Stimulated activated CD8-positive, alpha-beta memory T cell treated with anti-CD3 and anti-CD28 coated beads, Interleukin-15, amount 100 ng/mL, for 4 hours (primary cell): ENCODE measurements at places on chromosomes 7 and 10.

GRCh38 chr10:102009801-102010425 lies 46.1 kb downstream of the ARMH3 start:
- DNase-seq = no peak

DNA sequence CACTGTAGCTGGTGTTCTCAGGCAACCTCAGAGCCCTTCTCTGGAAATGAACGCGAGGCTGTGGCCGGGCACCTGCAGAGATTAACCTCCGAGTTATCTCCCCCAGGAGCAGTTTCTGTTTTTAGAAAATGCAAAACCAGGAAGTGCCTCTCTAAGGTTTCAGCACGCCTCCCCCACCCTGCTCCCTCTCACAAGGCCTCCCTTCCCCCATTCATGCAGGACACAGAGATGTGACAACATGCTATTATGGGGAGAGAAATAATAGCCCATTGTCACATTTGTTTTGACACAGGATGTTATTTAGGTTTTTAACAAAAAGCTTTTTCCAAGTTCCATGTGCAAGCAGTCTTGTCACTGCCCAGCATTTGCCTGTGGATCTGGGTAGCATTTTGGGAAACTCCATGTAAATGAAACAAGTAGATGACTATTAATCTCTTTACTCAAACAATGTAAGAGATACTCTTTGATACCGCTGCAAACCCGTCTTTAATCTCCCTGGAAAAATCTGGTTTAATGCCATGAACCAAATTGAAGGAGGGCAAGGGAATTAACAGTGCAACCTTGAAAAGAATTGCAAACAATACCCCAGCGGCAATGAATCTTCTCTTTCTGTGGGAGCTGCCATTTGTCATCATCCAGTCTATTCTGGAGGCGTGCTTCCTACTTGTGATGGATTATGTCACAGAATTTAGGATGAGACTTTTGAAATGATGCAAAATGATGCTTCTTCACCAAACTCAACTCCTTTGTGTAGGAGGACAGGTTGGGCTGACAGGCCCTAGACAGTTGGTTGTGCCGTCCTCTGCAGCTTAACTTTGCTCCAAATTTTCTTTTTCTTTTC lies 86.5 kb upstream of the NMT2 start:
- no peak for DNase-seq

DNA sequence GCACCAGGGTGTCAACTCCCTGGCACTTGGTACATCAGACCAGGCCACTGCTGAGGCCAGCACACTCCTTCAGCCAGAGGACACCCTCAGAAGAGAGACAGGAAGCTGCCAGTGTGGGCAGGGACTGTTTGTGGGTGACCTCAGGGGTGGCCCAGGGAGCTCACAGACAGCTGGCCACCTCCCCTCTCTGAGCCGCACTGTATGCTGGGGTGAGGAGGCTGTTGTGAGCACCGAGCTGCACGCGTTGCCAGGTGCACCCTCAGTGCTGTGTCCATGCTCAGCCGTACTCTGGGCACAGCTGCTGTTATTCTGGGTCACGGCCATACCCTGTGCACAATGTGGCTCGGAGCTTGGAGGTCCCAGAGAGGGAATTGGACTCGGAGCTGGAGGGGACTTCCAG lies 61.5 kb upstream of the NANOS1 start:
- DNase-seq = no peak

GRCh38 chr7:95549818-95550529 lies 46.3 kb downstream of the PDK4 start:
- no peak for DNase-seq

DNA sequence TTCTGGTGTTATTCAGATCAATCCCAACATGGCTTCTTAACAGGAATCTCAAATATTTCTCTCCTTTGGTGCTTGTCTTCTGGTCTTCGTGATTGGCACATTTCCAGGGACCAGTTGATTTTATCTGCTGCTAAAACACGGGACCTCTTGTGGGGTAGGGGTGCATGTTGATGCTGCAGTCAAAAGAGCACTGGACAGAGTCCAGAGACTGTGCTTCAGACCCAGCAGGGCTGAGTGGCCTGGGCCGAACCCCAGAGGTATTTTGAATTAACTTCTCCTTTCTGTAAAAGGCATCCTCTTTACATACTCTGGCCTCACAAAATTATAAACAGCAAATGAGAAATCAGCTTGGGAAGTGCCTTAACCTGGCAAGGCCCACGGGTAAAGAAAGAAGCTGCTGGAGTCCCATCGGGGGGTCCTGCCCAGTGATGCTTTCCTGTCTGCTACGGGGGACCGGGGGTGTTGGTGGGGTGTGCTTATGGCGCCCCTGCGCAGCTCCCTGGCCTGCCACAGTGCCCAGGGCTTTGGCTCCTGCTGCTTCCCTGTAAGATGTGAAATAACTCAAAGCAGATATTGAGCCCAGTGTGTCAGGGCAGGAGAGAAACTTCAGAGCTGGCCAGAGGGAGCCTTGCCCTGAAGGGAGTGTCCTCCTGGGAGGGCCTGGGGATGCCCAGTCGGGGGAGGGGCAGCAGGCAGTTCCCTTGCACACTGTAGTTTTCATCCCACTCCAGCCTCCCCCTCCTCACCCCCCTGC lies 230.5 kb downstream of the TCF7L2 start:
- no peak for DNase-seq

GRCh38 chr10:14625192-14625631 lies 149.5 kb downstream of the FAM107B start:
- no peak for DNase-seq

- no peak for DNase-seq
These were observed 91.9 kb downstream of the AHR start for GRCh38 chr7:17390392-17390791.

GRCh38 chr7:101784292-101785127 lies 32.9 kb upstream of the CUX1 start:
- DNase-seq = no peak

DNA sequence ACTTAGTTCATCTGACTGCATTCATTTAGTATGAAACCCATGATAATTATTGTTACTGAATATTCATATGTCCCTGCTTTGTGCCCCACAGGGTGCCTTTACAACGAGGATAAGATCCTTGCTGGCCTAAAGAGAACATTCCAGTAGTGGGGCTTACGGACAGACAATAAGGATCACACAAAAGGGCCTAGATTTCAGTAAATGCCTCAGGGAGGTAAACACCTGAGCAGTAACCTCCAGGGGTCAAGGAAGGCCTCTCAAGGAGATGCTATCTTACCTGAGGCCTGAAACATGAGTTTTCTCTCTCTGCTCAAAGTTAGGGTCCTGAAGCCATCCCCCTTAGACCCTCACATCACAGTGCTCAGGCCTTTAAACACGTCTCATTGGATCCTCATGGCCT lies 228.7 kb downstream of the TCF7L2 start:
- no peak for DNase-seq

- no peak for DNase-seq
These were observed 2.0 kb downstream of the EIF3A start for GRCh38 chr10:119078422-119079179.

GRCh38 chr7:66413379-66414114 lies 208.4 kb downstream of the TPST1 start:
- peak; percentile 69 for DNase-seq

GRCh38 chr7:90897961-90898469 lies 301.9 kb downstream of the CDK14 start:
- DNase-seq = no peak

DNA sequence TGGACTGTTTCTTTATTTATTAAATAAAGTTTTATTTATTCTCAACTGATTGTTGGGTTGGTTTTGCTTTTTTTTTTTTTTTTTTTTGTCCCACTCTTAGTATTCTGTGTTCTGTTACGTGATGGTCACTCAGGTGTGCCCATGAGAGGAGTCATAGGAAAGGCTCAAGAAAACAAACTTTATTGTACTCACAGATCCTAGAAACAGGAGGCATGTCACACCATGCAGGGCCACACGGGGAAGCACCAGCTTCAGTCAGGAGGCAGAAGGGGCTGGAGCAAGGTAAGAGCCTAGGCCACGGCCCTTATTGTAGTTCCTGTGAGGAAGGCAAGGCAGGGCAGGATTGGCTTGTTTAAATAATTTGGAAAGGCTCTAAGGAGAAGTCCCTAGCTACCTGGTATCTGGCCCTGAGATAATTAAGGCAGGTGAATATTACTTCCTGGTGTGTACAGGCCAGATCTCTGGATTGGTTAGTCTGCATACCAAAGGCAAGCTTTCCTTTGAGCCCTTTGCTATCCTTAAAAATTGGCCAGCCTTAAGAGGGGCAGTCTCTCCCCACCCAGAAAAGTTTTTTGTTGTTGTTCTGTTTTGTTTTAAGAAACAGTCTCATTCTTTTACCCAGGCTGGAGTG lies 8.3 kb downstream of the ATOH7 start:
- no peak for DNase-seq

GRCh38 chr7:88546808-88547207 lies 212.7 kb upstream of the ZNF804B start:
- DNase-seq = no peak

DNA sequence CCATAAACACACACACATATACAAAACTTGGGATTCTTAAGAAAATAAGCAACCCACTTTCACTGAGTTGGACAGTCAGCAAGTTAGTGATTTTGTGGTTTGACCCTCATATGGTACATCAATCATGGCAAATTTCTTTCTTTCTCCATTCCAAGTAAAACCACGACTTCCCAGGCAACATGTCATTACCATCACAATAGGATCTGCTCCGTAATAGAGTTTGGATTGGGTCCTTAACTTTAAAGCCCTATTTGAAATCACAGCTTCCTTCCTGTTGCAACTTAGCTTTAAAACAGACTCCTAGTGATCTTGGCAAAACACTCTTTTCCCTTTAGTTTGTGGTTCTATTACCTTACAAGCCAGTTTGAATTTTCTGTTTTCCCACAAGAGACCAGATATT lies 483.6 kb downstream of the INHBA start:
- no peak for DNase-seq

DNA sequence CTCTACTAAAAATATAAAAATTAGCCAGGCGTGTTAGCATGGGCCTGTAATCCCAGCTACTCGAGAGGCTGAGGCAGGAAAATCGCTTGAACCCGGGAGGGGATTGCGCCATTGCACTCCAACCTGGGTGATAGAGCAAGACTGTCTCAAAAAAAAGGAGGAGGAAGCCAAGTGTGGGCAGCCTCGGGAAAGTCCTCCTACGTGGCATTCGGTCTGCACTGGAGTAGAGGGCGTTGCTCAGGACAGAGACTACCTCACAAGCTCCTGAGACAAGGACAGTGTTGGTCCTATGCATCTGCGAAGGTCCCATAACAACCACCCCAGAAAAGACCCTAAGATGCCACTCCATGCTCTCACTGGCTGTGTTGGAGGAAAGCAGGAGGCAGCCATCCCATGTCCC lies 10.0 kb upstream of the SERPINE1 start:
- no peak for DNase-seq

- no peak for DNase-seq
These were observed 25.8 kb downstream of the ACTA2 start for GRCh38 chr10:88926566-88927415.

GRCh38 chr7:143354376-143354775 lies 8.1 kb downstream of the FAM131B start:
- no peak for DNase-seq

- DNase-seq = no peak
These were observed 66.9 kb downstream of the FOXL3 start for GRCh38 chr7:356691-357462.

DNA sequence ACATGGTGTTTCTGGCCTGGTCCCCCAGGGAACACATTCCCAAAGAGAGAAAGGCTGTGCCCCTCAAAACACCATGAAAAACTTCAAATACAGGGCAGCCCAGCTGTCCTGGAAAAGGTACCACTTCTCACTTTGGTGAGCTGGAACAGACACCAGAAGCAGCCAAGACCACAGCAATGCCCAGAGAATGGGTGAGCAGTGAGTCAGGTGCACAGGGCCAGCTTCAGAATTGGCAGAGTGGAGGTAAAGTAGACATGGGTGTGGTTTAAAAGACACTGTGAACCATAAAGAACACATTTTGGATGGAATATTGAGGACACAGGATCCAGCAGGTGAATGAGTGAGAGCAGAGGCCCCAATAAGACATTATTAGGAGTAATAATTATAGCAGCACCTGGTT lies 51.3 kb downstream of the FAM13C start:
- DNase-seq = no peak

GRCh38 chr10:20202337-20202736 lies 386.1 kb downstream of the PLXDC2 start:
- DNase-seq = no peak

DNA sequence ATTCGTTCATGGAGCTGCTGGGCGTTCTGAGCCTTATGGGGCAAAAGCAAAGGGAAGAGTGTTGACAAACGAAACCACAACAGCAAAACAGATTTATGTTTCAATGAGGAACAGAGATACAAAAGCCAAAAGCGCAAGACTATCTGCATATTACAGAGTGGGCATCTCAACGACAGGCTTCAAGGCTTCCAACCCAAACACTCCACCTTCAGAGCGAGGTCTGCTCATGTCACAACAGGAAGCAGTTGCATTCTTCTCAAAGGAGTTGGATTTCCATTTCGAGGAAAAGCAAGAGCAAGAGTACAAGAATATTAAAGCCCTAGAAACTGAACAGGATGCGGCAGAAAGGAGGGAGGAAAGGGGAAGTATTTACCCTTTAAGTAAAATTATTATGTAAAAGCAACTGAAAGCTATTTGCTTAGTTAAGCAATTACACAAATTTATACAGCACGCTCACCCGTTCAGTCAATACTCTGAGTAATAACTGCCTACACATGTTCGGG lies 189.3 kb downstream of the ELMO1 start:
- DNase-seq = no peak

- no peak for DNase-seq
These were observed 7.8 kb downstream of the NPTX2 start for GRCh38 chr7:98624846-98625420.

GRCh38 chr7:73851410-73852338 lies 9.3 kb upstream of the TMEM270 start:
- DNase-seq = peak; percentile 15

- no peak for DNase-seq
These were observed 52.9 kb downstream of the CYP26A1 start for GRCh38 chr10:93126483-93127052.

- no peak for DNase-seq
These were observed 28.1 kb upstream of the PLXDC2 start for GRCh38 chr10:19788075-19788686.

DNA sequence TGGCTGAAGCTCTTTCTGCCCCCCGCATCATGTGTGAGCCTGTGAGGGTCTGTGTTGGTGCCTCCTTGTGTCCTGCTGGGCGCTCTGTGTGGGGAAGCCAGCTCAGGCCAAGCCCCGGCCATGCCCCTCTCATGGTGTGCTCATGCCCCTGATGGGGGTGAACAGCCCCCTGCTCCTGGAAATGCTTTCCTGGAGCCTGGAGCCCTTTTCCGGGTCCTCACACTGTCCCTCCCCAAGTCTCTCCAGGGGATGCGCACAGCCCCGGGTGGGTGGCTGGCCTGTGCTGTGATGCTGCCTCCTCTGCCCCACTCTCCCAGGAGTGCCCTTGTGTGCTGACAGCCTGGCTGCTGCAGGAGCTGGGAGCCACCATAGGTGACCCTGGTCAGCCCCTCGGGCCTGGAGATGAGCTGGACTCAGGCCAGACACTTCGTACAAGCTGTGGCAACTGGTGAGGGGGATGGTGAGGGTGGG lies 20.8 kb upstream of the ZNF862 start:
- no peak for DNase-seq

GRCh38 chr7:117759950-117760640 lies 113.1 kb downstream of the CTTNBP2 start:
- no peak for DNase-seq

- DNase-seq = no peak
These were observed 12.4 kb upstream of the SAMD8 start for GRCh38 chr10:75098902-75099673.

GRCh38 chr10:69088471-69088769 lies 517 bp downstream of the SRGN start:
- DNase-seq = no peak

GRCh38 chr7:130390486-130390885 lies 10.2 kb downstream of the CPA1 start:
- no peak for DNase-seq
